ENCODE measurements at places on chromosomes 12 and 14.

DNA sequence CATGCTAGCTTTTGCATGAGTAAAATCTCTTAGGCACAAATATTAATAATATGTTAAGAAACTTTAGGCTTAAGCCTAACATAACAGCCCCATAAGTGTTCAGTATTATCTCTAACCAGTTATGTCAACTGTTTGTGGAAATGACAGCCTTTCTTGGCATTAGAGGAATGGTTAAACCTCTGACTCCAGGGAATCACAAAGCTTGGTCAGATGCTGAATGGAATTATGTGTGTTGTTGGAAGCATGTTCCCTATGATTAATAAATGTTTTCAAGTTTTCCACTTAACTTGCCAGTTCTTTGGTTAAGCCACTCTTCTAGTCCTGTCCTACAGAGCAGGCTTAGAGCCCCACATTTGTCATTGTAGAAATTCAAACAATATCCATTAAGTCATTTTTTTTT lies 17.0 kb downstream of the PSEN1 start:
- no peak for DNase-seq

GRCh38 chr14:60102389-60102788 lies 10.7 kb downstream of the PCNX4 start:
- no peak for DNase-seq

DNA sequence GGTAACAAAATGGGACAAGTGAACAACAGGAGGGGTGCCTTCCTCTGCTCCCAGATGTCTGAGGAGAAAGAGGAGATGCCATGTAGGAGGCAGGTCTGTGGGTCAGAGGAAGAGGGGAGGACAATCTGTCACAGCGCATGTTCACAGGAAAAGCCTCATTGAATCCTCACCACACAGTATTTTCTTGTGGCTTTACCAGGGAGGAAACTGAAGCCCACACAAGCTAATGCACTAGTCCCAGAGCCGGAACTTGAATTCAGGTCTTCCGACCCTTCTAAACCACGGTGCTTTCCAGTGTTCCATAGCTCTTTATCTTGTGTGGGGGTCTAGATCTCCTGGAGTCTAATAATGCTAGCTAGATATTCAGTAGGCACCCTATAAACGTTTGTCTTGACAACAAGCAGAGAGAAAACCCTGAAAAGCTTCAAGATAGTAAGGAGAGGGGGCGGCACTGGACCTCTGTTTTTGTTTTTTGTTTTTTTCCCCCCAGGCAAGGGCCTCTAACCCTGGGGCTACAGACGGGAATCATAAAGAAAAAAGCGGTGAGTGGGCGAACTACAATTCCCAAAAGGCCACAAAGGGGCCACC lies 371 bp upstream of the SHMT2 start:
- DNase-seq = no peak

DNA sequence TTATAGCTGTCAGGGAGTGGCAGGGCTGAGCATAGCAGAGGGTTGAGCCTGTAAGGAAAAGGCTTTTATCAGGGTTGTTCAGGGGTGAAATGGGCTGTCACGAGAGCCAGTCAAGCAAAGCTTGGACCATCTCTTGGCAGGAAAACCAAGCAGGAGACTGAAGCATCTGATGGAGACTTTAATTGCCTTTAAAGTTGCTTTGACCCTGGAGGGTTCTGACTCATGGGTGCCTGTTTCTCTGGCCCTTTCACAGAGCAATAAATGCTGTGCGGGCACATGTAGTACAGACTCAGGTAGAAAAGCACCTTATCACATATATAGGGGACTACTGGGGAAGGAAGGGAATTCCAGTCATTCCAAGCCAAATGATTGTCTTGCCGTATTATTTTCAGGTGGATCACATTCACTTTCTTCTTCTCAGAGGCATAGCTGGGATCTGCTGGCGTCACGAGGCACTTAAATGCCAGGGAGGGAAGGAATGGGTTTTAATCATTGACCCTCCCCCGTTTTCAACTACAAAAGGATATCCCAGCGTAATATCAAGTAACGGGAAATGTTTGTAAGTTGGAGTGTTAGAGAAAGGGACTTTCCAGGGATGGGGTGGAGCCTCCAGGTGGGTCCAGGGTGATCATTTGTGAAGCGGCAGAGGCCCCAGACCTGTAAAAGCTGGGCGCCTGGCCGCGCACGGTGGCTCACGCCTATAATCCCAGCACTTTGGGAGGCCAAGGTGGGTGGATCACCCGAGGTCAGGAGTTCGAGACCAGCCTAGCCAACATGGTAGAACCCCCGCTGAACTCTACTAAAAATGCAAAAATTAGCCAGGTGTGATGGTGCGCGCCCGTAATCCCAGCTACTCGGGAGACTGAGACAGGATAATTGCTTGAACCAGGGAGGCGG lies 34.9 kb downstream of the PLEKHD1 start:
- DNase-seq = no peak

DNA sequence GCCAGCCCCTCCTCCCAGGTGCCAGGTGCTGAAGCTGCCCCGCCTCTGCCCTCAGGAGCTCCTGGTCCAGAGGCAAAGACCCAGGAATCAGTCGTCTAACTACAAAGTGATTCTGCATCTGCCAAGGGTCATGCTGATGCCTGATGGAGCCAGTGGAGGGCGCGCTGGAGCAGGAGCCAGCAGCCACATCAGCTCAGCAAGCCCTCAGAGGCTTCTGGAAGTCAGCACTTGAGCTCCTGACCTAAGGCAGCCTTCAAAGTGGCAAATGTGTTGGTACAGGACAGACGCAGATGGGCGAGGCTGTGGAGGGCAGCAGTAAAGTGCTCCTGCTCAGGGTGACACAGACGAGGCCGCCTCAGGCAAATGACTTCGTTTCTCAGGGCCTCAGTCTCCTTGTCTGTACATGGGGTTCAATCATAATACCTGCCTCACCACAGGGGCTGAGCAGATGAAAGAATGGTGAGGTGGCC lies 10.9 kb downstream of the C12orf43 start:
- peak; percentile 65 for DNase-seq

- no peak for DNase-seq
These were observed 5.1 kb downstream of the DPPA3 start for GRCh38 chr12:7716381-7716780.

DNA sequence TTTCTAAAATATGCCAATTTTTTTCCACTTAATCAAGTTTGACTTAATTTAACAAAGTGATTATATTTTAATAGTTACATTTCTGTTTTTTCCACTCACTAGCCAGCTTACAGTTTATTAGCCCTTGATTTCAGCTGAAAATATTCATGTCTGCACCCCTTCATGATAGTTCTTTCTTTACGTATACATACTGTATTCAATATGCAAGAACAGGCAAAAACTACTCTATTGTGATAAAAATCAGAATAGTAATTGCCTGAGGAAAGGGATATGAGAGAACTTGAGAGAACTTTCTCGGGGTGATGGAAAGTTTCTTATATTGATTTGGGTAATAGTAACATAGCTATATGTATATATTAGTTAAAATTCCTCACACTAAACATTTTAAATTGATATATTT lies 17.4 kb upstream of the PSMA6 start:
- no peak for DNase-seq

DNA sequence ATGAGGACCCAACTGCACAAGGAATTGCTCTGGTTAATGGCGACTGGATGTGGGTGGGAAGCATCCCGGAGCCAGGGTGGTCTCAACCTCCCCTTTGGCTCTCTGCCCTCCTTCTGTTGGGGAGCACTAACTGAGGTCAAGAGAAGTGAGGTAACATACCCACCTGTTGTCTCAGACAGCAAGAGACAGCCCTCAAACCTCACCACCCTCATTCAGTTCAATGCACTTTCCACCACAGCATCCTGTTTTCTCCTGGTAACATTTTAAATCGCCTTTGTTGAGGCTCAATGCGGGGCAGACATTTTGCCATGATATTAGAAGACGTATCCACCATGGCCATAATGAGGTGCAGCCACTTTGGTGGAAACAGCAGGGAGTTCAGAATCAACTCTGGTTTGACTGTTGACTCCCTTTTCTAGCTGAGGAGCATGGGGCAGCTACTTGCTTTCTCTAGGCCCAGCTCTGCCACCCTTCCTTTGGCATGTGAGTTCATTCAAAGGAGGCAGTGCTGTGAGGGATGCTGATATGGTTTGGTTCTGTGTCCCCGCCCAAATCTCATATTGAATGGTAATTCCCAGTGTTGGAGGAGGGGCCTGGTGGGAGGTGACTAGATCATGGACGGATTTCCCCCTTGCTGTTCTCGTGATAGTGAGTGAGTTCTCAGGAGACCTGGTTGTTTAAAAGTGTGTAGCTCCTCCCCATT lies 338.6 kb downstream of the PCNX1 start:
- no peak for DNase-seq

DNA sequence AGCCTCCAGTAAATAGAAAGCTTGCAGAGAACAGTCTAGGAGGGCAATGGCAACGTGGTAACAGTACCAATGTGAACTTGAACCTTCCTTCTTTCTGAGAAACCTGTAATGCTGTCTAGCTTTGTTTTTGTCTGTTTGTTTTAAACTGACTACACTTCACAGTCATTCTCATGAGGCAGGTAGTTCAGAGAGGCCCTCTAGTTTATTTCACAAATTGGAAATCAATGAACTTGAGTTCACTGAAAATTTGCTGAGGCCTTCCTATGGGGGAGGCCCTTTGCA lies 2.9 kb upstream of the ATP2A2 start:
- no peak for DNase-seq

DNA sequence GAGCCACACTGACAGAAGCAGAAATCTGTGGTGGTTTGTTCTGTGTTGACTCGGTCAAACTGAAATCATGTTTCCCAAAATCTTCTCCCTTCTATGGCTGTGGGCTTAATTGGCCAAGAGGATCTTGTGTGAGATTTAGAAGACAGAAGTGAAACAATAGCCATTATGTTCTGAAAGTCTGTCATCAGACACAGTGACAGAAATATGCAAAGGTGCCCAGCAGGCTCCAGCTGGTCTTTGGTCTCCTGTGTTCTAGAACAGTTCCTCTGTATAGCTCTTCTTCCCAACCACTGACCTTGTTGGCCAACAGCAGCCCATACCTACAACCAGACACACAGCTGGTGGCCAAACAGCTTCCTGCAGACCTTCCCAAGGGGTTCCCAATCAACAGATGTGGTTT lies 25.0 kb upstream of the COCH start:
- DNase-seq = no peak

DNA sequence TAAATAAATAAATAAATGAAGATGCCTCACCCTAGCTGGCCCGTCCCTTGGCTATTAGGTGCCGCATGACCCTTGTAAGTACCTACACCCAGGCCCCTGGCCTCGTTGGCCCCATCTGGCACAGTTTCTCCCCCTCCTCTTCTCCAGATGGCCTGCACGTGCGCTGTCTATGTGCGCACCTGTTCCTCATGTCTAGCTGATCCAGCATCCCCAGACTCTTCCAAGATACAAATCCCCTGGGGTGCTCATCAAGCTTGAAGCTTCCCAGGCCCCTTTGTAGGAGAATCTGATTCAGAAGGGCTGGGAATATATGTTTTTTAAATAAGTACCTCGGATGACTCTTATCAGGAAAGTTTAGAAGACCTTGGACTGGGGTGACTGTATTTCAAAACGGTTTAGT lies 133.3 kb downstream of the CHST11 start:
- DNase-seq = no peak

GRCh38 chr14:23430723-23431085 lies 4.8 kb downstream of the MYH7 start:
- no peak for DNase-seq

- DNase-seq = no peak
These were observed 4.1 kb upstream of the PLEK2 start for GRCh38 chr14:67416085-67416484.

DNA sequence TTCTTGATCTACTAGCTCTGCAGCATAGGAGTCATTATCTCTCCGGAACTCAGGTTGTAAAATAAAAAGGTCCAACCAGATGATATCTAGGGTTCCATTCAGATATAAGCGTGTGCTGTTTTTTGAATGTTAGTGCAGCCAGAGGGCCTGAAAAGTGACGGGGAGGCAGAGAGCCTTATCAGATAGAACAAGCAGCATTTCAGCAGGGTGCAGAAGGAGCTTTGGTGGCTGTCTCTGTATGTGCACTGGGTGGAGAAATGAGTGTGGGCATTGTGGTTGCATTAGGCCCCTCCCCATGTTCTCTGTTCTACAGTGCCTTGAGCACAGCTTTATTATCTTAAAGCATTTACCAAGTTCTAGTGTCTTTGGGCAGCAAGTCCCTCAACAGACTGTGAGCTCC lies 275.1 kb downstream of the NRXN3 start:
- DNase-seq = no peak

GRCh38 chr12:111086947-111087700 lies 166.7 kb upstream of the MYL2 start:
- DNase-seq = no peak

DNA sequence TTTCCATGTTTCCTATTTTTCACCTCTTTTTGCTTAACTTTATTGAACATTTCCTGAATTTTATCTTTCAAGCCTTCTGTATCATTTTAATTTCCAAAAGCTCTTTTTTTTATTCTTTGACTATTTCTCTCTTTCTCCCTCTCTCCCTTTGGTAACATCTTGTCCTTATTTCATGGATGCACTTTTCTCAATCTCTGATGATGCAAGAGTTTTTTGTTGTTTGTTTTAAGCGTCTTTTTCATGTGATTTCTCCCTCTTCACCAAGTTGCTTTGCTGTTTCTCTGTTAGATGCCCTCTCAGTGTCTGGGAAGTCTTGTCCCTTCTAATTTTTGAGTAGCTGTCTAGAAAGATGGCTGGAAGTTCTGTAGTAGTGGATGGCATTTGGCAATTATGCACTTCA lies 62.6 kb downstream of the ANO6 start:
- no peak for DNase-seq

DNA sequence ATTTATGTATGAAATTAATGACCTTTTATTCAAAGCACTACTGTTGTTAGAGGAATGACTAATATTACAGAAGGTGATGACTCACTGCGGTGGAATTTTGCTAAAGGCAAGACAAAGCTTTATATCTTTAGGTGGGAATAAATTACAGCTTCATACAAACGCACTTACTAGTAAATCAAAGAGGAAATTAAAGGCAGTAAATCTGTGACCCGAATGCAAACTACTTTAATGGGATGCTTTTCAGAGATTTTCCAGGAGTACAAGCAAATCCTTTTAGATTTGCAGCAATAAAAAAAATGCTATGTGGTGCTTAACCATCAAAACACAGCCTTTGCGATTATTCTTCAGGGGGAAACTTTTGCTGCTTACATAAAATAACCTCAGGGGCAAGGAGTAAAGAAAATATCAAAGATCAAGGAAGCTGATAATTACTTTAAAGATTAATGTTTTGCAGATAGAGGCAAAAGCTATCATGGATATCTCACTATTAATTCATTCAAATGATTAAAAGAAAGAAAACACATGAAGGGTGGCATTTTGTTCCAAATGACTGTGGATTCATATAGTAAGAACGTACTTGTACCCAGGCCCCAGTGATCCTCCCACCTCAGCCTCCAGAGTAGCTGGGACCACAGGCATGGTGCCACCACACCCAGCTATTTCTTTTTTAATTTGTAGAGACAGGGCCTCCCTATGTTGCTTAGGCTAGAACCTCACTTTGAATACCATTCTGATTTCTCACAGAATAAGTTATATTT lies 98.9 kb downstream of the DENND5B start:
- no peak for DNase-seq

DNA sequence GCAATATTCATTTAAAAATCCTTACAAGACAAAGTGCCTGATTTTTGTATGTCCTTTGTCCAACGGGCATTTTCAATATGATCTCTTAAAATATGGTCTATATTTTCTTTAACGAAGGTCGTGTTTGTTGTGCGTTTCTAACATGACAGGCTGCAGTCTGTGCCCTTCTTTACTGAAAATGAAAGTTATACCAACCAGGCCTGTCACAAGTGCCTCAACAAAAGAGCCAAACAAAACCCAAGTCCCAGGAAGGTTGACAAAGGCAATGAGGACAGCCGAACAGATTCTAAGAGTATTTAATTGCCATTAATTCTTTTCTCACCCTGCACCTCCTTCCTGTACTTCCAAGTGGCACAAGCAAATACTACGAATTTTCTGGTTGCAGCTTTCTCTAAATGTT lies 13.9 kb downstream of the PAX9 start:
- DNase-seq = no peak

All from GM13976 (cell line).